Occipital lobe (tissue), 3 donors: ENCODE measurements at places on chromosomes 5 and 9.

DNA sequence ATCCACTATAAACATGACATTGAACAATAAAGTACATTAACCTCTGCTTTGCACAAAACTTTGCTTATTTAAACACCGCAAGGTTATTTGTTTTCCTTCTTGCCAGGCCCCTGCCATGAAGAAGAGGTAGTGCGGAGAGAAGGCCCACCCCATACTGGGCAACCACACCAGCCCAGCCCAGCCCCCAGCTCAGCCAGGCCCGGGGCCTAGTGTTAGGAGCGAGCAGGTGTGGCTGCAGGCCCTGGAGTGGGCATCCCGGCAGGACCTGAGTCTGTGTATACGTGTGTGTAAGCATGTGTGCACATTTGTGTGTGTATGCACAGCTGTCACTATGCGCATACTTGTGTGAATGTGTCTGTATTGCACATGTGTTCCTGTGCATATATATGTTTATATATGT is 90.4 kb upstream of the MVB12B start:
- no peak for DNase-seq

DNA sequence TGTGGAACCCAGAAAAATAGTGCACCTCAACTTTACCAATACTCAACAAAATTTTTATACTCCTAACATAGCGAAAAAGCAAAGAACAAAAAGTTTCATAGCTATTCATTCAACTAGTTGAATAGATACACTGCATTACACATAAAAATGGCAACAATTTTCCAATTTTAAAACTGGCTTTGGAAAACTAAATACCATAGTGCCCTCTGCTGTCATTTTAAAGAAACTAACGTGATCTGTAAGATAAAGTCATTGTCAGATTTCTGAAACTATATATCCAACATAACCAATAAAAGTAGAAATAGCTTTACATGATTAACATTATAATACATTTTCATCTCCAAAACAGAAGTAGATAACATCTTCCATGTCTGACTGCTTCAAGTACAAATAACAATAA is 31.6 kb downstream of the DTWD2 start:
- no peak for DNase-seq

- DNase-seq, result no peak
Measured at GRCh38 chr9:98972716-98973115, 29.0 kb downstream of the COL15A1 start.

- no peak for DNase-seq
Measured at GRCh38 chr9:137271696-137272076, 5.8 kb upstream of the TOR4A start.

DNA sequence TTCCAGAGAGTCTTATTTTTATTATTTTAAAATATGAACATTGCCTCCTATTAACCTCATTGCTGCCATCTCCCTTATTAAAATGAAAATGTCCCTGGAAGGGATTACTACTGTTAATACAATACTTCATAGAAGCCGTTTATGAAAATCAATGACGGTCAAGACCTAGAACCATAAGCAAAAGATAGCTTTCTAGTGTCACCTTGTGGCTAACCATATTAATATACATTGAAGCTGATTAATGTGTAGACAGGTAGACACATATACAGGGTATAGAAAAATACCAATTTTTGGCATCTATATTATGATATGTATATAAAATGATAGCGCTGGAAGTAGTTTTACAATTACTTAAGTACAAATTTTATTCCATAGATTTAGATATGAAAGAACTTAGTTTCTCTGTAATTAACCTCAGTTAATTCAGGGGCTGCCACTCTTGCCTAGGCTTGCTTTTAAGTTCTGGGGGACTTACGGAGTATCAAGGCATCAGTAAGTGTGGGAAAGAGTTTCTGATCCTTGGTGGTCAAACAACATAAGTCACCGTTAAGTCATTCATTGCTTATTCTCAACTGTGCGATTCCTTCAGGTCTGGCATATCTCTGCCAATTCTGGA is 2.5 kb upstream of the YTHDC2 start:
- no peak for DNase-seq

DNA sequence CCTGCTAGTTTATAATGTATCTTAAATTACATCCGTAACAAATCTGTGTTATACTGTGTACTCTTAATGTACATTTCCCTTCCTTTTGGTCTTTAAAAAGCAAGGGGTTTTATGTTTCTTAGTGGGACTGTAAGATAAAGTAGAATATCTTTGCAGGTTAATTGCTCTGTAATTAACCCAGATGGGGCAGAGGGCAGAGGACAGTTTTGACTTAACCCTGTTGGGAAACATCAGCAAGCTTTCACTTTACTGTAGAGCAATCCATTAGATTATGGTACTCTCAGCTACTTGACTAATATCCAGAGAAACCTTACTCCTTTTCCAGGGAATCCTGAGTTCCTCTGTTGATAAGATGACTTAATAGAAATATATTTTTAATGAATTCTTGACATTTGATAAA is 74.3 kb downstream of the TLE4 start:
- no peak for DNase-seq

- no peak for DNase-seq
Measured at GRCh38 chr9:137691646-137692351, 73.0 kb downstream of the EHMT1 start.

DNA sequence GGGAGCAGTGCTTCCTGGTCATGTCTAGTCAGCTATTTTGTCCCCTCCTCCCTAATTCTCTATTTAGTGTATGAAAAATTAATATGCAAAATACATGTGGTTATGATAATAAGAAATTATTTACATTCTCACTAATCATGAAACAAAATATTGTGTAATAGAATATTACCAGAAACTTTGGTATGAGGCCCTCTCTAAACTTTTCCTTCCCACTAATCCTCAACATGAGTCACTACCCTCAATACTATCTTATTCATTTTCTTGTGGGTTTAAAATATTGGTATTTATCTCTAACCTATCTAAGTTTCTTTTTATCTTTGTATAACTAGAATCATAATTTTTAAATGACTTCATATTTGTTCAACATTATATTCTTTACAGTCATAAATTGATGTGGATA is 545.9 kb upstream of the PTPRD start:
- DNase-seq, result no peak

GRCh38 chr5:3599226-3600105 is 3.8 kb downstream of the IRX1 start:
- DNase-seq, result no peak

DNA sequence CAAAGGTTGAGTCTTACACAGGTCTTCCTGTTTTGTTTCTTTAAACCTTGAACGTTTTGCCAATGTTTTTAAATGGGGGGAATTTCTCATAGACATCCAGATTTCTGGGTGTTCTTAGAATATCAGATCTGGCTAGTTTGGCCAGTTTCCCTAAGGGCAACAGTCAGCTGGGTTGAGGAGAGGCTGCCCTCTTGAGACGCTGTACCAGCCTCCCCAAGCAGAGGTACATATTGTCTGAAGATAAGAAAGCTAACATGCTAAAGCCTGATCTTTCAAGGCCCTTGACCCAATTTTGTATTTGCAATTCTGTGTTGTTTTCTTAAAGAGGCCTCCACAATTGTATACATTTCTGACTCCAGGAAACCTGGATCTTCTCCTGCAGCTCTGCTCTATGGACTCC is 21.9 kb upstream of the SH3GL2 start:
- no peak for DNase-seq

- DNase-seq, result peak; percentile 26
Measured at GRCh38 chr9:73132034-73132776, 19.5 kb upstream of the ANXA1 start.

- DNase-seq, result no peak
Measured at GRCh38 chr9:111630182-111630963, 761 bp upstream of the DNAJC25 start.

- no peak for DNase-seq
Measured at GRCh38 chr5:3925022-3925421, 329.4 kb downstream of the IRX1 start.

DNA sequence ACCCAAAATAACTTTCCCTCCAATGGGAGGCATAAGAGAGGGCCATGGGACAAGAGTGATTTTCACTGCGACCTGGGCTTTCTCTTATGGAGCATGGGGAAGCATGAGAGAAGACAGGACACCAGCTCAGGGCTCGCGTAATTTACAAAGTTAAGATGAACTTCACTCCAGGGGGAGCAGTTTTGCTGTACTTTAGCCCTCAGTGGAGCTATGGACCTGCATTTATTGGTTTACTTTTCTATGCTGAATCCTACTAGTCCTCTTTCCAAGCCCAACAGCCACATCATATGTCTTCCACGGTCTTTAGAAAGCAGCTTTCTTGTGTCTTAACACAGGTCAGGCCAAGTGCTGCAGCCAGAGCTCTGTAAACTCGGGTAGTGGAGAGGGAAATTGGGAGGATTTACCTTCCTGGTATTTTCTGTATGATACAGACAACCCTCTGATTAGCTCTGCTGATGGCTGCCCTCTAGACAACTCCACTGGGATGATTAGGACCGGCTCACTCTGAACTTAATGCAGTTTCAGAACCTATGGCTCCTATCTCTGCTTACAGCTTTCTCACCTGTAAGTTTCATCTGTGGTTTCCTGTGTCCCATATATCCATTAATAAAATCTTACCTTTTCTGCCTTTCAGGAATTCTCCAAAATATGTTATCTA is 581.0 kb upstream of the RORB start:
- DNase-seq, result no peak

DNA sequence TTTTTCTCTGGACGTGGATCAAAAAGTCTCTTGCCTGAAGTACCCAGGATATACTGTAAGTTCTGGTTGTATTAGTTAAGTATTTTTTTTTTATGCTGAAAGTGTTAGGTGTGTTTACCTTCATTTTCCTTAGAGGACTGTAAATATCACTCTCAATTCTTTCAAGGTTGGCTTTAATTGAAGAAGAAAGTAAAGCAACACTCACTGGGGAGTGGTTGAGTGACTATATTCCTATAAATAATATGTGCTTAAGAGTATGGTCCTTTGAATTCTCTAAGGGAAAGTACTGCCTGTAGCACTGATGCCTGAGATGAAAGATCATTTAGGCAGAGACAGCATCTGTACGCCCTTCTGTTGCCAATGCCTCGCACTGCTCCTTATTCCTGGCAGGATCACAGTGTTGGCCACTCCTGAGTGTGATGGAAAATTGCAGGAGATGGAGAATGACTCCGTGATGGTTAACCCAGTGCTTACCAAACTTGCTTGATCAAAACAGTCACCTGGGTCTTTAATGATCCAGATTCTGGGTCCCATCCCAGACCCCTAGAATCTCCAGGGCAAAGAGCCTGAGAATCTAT is 182.0 kb upstream of the MPDZ start:
- no peak for DNase-seq

- DNase-seq, result no peak
Measured at GRCh38 chr5:171782332-171782966, 3.2 kb upstream of the SMIM23 start.

DNA sequence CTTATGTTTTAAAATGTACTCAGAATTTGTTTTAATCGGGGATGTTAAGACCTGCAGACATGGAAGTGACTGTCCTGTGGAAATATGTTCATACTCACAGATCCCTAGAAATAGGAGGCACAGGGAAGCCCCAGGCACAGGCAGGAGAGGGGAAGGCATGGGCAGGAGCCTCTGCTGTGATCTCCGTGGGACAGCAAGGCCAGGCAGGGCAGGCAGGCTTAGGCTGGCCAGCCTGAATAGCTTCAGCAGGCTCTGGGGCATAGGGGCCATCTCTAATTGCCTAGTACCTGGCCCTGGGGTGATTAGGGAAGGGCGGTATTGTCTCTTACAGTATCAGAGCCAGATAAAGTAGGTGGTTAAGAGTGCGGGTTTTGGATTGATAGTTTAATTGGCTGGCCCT is 59.8 kb upstream of the PLEKHG4B start:
- DNase-seq, result no peak

DNA sequence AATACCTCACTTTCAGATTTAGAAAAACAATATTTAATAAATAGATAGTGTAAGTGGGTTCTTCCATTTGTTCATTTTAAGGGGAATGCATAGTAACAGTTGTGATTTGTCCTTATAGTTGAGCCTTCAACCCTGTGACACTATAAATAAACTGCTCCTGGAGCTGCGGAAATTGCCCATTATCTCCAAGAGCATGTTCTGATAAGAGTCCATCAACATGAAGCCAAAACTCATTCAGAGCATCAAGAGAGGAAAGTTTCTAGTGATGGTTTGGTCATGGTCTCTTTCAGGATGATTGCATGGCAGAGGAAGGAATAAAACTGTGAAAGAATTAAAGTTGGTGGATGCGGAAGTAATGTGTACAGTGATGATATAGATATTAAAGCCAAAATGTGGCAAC is 772.1 kb upstream of the DMAC1 start:
- DNase-seq, result no peak

GRCh38 chr9:20512636-20513035 is 109.7 kb downstream of the MLLT3 start:
- DNase-seq, result no peak

GRCh38 chr5:17329571-17329970 is 112.1 kb downstream of the BASP1 start:
- DNase-seq, result no peak

DNA sequence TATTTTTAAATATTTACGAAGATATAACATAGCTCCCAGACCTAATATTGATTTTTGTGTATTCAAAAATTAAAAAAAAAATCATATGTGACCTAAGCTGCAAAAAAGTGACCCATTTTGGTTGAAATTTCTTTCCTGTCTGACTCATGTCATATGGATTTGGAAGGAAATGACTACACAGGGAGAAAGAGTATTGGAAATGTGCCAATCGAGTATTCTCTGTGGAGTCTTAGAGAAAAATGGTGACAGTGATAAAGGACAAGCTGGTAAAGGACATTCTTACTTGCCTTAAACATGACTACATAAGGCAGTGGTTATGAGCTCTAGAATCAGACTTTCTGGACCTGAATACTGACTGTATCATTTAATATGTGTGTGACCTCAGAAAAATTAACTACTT is 262.9 kb upstream of the PTPRD start:
- no peak for DNase-seq

DNA sequence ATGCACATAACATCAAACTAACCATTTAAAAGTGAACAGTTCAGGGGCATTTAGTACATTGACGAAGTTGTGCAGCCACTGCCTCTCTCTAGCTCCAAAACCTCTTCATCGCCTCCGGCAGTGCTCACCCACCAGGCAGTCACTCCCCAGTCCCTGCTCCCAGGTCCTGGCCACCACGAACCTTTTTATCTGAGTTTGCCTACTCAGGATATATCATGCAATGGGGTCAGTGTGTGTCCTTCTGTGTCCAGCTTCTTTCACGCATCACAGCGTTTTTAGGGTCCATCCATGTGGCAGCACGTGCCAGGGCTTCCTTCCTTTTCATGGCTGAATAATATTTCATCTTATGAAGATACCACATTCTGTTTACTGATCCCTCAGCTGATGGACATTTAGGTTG is 4.6 kb downstream of the AHRR start:
- DNase-seq, result no peak

GRCh38 chr9:115267790-115268189 is 149.8 kb upstream of the TNC start:
- no peak for DNase-seq

DNA sequence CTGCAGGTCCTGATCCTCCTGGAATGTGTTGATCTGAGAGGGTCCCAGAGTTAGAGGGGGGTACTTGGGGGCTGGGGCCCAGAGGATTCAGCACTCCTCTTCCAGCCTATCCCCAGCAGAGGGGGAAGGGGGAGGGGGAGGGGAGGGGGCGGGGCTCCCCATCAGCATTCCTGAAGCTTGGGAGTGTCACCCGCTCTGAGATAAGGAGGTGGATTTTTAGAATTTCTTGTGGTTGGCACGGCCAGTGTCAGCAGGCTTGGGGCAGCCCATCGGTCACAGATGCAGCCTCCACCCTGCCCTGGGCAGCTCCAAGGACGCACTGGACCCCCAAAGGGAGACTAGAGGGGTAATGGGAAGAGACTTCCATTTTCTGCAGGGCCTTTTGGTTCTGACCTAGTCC is 5.3 kb downstream of the FGF18 start:
- no peak for DNase-seq

- DNase-seq, result no peak
Measured at GRCh38 chr5:136374638-136375037, 9.3 kb upstream of the TRPC7 start.
